ENCODE measurements at places on chromosomes 7 and 10.

DNA sequence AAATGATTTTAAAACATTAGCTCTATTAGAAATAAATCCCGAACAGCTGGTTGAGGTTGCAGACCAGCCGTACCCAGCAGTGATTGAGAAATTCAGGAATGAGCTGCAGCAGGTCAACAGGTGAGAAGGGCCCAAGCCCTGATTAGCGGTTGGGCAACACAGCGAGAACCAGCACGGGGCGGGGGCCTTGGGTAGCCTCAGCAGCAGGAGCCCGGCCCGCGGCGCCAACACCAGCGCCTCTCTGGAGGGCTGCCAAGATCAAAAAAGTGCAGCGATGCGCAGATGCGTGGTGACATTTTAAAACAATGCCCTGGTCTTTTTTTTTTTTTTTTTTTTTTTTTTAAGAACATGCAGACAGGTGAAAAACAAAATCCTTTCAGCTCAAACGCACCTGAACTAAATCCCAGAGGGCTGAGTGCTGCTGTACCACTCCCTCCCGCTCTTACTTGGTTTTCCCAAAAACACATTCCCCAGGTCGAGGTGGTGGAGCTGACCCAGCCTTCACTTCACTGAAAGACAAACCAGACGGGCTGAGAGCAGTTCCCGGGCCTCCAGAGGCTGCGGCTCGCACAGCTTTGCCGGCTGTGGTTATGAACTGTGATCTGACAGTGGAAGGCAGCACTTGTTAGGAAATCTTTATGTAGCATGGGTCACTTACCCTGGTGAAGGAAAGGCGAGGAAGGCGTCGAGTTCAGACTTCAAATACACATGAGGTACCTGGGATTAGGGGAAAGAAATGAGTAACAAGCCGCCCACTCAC lies 579.4 kb downstream of the SDK1 start:
- DNase-seq: no peak

GRCh38 chr7:151540146-151540545 lies 20.5 kb upstream of the RHEB start:
- no peak for DNase-seq

DNA sequence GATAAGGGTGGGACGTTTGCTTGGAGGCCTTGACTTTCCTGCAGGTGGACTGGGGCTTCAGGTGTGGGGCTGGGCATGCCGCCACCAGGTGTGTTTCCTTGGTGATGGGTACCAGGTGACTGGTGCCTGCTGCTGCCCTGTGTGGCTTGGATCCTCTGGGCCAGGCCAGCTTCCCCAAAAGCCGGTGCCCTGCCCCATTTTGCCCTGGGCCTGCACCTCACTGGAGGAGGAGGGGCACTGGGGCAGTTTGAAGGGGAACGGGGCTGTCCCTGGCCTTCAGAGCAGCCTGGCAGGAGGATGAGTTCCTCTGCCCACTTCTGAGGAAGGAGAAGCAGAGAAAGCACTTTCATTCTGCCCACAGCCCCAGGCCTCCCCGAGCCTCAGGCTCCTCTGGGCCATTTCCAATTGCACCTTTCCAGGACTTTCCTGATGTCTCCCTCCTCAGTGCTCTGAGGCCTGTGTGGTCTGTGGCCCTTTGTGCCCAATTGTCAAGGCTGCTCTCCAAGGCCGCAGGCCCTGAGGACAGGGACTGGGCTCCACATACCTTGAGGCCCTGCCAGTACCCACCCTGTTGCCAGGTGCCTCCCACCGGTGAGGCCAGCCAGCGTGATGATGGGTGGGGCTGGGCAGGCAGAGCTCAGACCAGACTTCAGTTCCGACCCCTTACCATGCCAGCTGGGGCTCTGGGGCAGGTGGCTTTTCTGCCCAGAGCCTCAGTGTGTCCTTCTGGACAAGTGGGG lies 25.3 kb upstream of the SMARCD3 start:
- no peak for DNase-seq

DNA sequence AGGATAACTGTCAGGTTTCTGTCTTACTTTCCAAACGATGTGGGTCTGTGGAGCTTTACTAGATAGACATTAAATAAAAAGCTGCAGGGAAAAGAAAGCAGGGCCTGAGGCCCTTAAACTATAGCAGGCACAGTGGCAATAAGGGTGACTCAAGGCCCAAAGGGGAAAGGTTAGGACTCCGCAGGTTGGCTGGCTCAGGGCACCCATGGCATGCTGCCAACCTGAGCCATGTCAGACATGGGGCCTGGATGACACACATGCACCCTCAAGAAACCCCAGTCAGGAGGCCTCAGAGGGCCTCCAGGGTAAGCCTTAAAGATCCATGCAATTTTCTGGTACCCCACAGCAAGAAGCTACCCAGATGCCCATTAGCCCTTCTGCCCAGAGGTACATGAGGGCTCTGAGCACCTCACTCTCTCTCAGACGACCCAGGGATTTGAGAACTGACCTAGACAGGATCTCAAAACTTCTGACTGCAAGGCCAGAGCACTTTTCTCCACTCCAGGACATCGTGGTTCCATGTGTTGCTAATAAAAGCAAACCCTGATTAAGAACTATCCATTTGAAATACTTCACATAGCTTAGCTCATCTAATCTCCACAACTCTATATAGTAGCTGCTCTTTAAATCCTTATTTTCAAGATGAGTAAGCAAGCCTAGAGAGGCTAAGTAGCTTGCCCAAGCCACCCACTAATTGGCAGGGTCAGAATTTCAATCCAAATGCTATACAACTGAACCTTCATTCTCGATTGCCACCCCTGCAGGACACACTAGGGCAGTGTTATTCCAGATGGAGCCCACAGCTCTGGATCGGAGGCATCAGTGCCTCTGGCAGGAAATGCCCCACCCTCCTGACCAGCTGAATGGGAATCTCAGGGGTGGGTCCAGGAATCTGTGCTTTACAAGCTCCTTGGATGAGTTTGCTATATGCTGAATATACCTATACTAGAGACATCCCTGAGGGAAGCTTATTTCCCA lies 132.5 kb upstream of the EFCAB10 start:
- no peak for DNase-seq

- DNase-seq: no peak
Measured at GRCh38 chr7:114590298-114590697, 175.7 kb downstream of the FOXP2 start.

DNA sequence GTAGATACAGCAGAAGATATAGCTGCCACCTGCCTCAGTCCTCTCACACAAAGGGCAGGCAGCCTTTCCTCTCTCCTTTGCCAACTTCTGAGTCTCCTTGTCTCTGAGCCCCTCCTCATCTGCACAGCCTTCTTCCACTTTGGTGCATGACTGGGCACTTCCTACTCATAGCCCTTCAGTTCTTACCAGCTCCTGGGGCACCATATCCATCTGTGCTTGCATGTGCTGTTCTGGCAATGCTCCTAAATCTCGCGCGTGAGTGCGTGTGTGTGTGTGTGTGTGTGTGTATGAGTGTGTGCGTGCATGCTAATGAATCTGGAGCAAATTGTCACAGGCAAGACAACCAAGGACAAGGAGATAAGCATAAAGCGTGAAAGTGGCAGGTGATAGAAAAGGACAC lies 1271.6 kb upstream of the SORCS1 start:
- DNase-seq: no peak

DNA sequence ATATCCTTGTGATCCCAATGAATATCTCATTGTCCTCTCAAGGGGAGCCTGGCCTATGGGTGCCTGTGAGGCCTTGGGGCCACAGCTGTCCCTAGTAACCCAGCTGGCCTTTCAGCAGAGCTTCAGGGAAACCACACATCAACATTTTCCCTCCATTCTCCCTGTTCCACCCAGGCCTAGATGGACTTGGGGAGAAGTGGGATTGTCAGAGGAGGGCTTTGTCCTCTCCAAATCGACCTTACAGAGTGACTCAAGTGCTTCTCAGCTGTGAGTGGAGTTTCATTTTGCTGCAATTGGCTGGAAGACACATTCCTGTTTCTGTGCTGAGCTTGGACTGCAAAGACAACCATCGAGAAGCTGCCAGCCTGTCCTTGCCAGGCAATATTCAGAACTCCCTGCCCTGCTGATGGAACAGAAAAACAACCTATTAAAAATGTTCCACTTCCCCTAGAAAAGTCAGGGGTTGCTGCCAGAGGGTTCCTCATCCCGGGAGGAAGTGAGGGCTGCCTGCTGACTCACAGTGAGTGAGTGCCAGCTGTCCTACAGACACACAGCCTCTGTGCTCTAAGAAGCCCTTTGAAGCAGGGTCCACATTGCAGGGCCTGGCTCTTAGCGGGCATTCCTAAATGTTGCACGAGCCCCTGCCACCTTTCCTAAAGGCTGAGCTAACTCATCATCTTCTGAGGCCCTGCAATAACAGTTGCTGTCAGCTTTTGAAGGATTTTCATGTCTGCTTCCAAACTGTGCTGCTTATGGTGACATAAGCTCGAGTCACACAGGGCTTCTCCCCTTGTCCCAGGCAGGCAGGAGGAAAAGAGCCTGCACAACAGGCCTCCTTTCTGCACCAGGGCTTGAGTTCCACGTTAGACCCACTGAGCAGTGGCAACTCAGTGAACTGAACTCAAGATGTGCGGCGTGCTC lies 20.5 kb downstream of the STRA8 start:
- peak; percentile 88 for DNase-seq

DNA sequence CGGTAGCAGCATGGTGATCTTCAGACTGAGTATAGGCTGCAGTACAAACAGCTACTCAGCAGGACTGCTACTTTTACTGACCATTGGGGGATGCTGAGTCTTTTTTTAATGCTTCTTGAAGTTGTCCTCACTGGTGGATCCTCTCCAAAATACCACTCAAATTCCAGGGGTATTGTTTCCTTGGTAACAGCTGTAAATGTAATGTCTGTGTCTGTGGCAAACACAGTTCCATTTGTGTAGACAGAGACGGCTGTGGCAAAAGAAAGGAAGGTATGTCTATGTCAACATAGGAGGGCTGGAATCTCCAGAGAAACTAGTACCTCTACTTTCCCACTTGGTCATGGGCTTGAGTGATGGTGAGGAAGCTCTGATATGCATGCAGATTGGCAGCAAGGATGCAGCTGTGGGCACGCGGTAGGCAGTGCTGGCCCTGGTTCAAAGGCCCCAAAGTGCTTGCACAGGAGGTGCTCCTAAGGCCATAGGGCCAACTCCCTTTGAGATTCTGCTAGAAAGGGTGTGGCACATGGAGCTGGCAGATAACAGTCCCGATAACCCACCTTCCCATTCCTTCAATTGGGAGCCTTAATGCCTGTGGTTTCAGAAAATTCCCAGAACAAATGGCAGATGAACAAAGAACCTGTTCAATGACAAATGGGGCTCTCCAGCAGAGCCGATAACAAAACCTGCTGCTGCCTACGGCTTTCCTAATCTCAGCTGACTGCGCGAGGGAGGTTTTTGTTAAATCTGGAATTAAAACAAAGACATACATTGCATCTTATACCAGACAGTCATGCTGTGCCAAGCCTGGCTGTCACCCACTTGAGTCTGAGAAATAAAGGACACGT lies 43.0 kb downstream of the PKD1L1 start:
- no peak for DNase-seq

- DNase-seq: peak; percentile 20
Measured at GRCh38 chr10:101624526-101625102, 36.5 kb downstream of the DPCD start.

- no peak for DNase-seq
Measured at GRCh38 chr10:132920101-132920925, 22.1 kb downstream of the CFAP46 start.

DNA sequence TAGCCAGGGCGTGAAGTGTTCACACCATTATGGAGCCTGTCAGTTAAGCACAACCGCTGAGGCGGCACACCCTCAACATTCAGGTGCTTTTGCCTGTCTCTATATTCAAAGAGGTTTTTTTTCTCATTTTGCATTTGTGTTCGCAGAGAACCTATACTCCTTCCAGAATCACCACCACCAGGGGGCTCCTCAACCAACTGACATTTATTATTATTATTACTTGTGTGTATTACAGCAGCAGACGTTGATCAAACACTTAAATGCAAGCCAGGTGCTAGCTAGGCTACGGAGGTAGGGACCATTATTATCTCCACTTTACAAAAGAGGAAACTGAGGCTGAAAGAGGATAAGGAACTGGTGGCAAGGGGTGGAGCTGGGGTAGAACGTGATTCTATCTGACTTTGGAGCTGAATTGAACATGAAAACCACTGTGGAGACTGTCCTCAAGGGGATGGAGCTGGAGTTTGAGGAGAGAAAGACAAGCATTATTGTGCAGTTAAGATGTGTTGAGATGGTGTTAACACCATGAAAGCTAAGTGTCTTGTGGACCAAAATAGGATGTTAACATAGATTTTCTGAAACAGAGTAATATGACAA lies 133.8 kb upstream of the PLXNA4 start:
- peak; percentile 69 for DNase-seq

All from dermis blood vessel endothelial cell (primary cell).